ENCODE measurements at places on chromosomes 2 and 18.

DNA sequence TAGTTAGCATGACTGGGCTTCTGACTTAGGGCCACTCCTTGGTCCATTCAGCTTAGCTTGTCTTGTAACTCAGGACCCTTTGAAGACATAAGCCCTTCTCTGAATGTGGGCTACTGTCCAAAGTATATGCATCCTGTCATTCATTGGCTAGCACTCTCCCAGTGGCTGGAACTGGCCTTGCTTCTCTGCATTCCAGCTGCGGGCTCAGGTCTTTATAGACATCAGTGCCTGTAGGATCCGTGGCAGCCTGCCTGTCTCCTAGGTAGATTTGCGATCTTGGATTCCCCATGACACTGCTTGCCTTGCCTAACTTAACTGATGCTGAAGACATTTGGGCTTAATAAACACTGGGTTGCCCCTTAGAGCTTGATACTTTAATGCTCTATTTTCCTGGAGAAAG is 170.1 kb downstream of the DCC start:
- no peak for DNase-seq

- DNase-seq, result no peak
Measured at GRCh38 chr18:31429623-31430022, 17.9 kb upstream of the DSG3 start.

DNA sequence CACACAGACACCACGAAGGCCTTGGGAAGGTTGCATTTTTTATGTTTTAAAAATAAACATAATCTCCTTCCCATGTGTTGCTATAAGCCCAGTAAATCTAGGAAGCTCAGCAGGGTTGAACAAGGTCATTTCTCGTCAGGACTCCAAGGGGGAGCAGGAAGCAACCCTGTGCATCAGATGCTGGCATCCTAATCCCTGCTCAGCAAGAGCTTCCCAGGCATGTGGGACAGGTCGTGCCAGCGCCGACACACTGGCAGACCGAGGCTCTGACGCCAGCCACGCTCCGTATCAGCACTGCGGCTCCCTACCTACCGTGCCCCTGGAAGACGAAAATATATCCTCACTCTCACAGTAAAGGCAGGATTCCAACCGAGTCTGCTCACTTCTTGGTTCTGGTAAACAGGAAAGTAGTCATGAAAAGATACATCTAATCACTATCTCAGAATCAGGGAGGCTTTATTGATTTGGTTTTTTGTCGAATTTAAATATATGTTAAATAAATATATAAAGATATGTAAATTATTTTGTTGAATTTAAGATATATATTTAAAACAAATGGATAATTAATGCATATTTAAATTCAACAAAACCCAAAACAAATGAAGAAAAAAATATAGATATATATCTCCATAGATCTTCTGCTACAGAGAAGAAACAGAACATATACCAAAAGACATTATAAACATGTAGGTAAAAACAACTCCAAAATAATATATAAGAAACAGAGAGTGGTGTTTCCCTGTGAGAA is 61.4 kb downstream of the TXNL1 start:
- DNase-seq, result no peak

GRCh38 chr2:135573620-135574019 is 42.3 kb downstream of the R3HDM1 start:
- no peak for DNase-seq

DNA sequence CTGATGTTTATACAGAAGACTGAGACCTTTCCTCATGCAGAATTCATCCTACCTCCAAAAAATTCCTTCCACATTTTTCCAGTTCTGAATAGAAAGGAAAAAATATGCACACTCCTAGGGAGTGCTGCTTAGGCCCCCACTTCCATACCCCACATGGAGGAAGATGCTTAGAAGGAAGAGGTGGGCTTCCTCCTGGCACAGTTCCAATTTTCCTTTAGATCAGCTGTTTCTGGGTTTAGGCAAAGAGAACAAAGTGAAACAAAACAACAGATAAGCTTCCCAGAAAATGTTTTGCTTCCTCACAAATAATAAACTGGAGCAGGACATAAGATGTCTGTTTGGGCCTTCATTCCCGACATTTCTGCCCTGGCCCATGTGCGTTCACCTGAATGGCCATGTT is 172.6 kb downstream of the PRPF40A start:
- no peak for DNase-seq

DNA sequence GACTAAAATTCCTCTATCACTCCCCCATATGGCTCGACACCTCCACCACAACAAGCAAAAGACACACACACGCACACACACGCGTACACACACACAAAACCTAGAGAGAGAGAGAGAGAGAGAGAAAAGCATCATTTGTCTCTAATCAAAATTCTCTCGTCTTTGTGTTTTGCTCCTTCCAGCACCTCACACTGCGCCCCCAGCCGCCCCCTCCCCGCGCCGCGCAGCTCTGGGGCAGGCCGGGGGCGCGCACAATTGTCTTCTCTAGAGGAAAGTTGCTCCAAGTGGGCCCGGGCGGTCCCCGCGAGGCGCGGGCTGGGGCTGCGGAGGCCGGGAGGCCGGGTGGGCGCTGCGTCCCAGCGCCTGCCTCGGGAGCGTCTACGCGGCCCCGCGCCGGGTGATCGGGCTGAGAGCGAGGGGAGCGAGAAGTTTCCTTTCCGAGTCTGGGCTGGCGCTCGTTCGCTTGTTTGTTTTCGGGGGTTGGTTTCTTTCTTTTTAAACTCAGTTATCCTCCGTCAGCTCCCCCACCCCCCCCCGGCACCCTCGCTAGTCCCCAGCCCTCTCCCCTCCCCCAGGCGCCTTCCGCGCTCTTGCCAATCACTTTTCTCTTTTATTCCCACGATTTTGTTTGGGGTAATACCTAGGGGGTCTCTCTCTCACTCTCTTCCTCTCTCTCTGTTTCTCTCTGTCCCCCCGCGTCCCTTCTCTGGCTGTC is 4.1 kb downstream of the ZEB2 start:
- no peak for DNase-seq

- DNase-seq, result no peak
Measured at GRCh38 chr18:9992300-9992972, 78.6 kb downstream of the VAPA start.

- DNase-seq, result no peak
Measured at GRCh38 chr2:134341476-134341875, 87.6 kb downstream of the MGAT5 start.

- DNase-seq, result no peak
Measured at GRCh38 chr2:4791488-4791887, 900.7 kb upstream of the SOX11 start.

GRCh38 chr2:181955010-181955409 is 30.6 kb upstream of the PPP1R1C start:
- no peak for DNase-seq

DNA sequence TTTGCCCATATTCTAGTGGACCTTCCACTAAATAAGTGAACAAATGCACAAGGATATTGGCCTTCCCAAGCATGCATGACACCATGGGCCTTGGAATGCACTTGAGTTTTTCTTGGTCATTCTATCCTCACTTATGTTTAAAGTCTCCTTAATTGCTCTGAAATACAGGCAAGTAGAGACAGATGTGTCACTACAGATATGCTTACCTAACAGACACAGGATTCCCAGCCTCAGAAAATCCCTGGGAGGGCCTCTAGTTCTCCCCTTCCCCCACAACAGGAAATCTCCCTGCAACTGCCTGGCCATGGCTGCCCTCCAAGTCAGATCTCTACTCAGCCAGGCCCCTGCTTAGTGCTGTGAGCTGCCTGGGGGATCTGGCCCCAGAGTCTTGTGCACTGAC is 445.2 kb downstream of the IRS1 start:
- DNase-seq, result no peak

- DNase-seq, result no peak
Measured at GRCh38 chr2:218030409-218031195, 27.8 kb upstream of the TNS1 start.

DNA sequence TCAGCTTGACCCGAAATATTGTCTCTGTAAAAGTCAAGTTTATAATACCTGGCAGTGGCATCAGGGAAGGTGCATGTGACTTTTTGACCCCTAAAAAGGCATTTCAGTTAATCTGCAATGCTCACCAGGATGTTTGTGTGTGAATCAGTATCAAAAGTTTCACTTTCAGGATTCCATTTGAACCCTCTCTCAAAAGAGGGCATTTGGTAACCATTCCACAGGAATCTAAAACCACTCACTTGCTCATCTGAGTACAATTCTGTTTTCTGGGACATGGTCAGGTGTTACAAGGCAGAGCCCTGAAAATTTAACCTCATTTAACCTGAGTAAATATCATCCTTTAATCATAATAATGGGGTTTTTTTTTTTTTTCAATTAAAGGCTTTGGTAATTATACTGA is 77.9 kb upstream of the KLF7 start:
- no peak for DNase-seq

- peak; percentile 20 for DNase-seq
Measured at GRCh38 chr2:204108330-204108751, 171.8 kb downstream of the ICOS start.

DNA sequence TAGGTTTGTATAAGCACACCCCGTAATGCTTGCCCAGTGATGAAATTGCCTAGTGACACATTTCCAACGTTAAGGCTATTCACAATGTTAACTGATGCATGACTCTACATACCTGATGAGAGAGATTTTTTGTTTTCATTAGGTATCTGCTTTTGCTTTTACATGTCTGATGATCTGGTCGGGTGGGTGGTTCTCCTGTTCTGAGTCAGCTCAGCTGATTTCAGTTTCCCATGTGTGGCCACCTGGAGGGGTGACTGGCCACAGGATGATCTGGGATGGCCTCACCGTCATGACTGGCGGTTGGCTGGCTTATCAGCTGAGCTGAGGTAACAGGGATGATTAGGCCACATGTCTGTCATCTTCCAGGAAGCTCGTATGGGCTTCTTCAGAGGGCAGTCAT is 33.8 kb upstream of the ACYP2 start:
- no peak for DNase-seq

DNA sequence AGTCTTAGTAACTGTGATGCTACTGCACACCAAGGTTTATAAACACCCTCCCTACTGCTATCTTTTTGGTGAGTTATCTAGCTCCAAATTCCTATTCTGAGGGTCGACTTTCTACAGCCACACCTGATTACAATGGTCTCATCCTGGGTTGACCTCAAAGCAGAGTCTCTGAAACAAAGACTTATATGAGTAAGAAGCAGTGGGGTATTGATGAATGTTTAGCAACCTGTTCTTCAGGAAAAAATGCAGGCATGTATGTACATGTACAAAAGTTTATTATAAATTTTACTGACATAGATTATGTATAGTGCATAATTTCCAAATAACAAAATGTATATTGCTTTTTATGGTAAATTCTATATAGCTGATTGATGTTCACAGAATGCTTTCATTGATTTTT is 51.6 kb upstream of the FMNL2 start:
- DNase-seq, result no peak

DNA sequence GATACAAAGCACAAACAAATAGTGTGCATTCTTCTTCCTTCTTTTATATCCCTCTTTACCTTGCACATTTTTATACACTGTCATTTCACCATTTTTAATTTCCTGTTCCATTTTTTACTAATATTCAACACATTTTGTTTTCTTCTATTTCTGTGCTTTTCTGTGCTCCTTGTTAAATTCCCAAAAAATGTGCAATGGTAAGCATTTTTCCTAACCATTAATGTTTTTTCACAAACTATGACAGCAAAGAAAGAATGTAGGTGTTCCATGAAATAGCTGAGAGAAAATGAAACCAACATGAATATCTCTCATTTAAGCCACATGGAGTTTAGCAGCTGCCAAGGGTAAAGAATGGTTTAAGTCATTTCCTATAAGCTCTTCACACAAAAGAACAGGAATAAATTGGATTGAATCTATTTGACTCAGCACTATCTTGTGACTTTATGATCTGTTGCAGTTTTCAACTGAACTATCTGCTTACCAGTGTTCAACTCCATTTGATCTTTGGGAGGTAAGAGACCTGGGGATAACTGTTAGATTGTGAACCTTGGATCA is 145.7 kb upstream of the CDH19 start:
- no peak for DNase-seq

DNA sequence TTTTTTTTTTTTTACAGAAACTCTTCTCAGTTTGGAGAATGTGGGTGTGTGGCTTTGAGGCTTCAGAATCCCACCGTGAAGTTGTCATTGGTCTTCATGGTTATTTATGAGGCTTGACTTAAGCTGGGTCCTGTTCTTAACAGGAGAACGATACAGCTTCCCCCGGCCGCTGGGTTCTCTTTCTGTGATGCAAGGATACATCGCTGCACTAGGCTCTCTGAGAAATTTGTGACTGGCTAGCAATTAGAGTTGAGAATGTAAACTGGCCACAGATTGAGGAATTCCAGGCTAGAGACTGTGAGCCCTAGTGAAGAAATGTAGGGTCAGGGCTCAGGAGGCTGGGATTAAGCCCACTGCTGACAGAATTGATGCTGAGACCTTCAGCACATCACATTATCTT is 29.8 kb downstream of the MGAT5 start:
- DNase-seq, result no peak

- no peak for DNase-seq
Measured at GRCh38 chr18:13649397-13650390, 76.7 kb downstream of the FAM210A start.

DNA sequence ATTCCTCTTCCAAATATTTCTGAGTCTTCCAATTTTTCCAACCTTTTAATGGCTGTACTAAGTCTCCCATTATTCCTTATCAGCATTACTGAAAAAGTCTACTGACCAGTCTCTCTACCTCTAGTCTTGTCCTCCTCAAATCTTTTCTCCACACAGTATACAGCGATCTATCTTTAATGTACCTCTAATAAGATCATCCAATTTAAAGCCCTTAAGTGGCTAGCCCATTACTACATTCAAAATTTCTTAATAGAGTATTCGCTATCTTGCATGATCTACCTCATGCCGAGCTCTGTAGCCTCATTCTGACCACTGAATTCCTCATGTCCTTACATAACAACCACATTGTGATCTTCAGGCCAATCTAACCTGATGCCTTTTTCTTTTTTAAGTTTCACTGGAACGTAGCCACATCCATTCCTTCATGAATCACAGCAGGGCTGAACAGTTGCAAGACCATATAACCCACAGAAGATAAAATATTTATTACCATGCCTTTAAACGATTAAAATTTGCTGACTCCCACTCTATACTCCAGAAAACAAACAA is 57.9 kb downstream of the SLC66A3 start:
- no peak for DNase-seq

- no peak for DNase-seq
Measured at GRCh38 chr2:33412920-33413319, 63.5 kb upstream of the RASGRP3 start.

DNA sequence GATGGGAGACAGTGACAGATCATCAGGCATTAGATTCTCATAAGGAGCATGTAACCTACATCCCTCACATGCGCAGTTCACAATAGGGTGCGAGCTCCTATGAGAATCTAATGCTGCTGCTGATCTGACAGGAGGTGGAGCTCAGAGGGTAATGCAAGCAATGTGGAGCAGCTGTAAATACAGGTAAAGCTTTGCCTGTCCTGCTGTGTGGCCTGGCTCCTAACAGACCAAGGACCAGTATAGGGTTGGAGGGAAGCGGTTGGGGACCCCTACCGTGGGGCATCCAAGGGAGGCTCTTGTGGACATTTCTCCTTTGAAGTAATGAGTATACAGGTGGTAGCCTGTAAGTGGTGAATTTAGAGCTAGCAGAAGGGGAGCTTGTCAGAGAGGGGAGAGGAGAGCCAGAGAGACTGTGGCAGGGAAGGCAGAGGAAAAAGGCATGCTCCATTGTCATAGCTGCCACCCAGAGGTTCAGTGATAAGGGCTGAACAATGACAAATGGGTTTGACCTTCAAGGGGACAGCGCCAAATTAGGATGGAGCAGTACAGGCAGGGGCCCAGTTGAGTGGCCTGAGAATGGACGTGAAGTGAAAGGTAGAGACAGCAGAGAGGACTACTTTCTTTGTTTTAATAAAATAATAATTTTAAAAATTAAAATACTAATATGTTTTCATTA is 15.2 kb upstream of the TMBIM1 start:
- DNase-seq, result no peak

- DNase-seq, result no peak
Measured at GRCh38 chr18:12455496-12455895, 47.8 kb downstream of the PRELID3A start.
